ENCODE measurements at places on chromosomes 2 and 18.

GRCh38 chr2:177538323-177538722 is 145.8 kb downstream of the AGPS start:
- no peak for DNase-seq

- no peak for DNase-seq
Observed at GRCh38 chr18:8174771-8175170, 434.5 kb upstream of the RAB12 start.

- DNase-seq: no peak
Observed at GRCh38 chr2:144052083-144052482, 467.8 kb downstream of the ZEB2 start.

DNA sequence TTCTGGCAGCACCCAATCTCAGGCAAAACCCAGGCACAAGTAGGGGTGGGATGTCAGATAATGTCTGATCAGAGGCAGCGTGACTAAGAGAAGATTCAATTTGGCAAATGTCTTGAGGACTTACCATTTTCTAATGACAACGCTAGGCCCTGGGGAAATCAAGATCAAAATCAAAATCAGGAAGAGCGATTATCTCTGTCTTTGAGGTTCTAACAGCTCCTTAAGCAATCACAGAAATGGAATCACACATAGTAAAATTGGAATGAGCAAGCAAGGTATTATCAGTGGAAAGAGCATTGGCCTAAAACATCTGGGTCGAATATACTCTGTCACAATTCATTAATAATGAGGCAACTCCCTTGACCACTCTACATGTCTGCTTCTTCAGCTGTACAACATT is 8.6 kb upstream of the SERPINB2 start:
- no peak for DNase-seq

DNA sequence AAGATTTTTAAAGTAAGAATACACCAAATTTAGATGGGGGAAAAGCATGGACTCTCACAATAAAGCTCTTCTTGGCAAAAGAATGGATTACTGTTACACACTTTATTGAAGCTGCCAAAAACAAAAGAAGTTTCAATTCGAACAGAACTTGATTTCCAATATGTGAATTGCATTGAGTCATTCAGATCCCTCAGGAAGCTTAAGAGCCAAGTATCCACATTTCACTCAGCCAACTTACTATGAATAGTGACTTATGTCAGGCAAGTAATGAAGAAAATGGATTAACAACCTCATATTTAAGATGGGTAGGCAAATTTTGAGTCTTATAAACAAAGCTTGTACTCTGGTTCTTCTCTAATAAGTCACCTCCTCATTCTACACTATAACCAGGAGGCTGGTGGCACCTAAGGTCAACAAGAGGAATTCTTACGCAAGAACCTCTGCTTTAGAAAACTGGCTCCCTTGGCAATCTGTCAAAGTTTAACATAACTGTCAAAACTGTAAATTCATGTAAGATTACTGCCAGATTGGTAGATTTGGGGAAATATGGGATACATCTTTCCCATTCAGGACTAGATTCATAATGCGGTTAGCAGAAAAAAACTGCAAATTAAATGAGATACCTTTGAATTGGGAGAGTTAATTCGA is 6.0 kb downstream of the HADHA start:
- DNase-seq: no peak

GRCh38 chr2:34547340-34547739 is 948.2 kb upstream of the FAM98A start:
- DNase-seq: no peak

DNA sequence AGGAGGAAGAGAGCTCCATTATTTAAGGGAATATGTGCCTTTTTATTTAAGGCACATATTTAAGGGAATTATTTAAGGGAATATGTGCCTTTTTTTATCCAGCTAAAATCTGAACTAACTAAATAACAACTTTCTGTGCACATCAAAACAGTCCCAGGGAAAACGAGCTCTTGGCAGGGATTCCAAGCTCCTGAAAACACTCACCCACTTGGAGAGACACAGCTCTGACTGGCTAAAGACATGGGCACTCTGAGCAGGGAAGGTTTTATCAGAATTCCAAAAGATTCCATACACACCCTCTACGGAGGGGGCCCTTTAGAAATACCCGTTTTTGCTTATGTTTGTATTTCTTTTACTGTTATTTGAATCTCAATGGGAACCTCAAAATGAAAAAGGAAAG is 181.0 kb downstream of the ZNF516 start:
- DNase-seq: no peak

GRCh38 chr18:25561918-25562317 is 210.0 kb upstream of the ZNF521 start:
- DNase-seq: peak; percentile 32

- no peak for DNase-seq
Observed at GRCh38 chr2:227344231-227344630, 19.2 kb downstream of the MFF start.

DNA sequence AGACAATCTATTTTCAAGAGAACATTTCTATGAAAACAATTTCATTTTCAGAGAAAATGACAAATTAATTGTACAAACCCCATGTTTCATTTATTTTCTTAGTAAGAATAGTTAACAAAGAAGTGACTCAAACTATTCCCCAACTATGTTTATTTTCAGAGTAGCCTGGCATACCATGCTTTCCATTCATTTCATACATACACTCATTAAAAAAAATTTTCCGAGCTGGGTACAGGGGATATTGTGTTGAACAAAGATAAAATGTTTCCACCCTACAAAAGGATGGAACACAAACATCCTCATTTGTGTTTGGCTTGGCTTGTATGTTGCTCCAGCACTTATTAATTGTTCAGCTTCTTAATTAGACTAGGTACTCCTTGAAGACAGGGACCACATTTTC is 331.4 kb downstream of the EXOC6B start:
- no peak for DNase-seq

DNA sequence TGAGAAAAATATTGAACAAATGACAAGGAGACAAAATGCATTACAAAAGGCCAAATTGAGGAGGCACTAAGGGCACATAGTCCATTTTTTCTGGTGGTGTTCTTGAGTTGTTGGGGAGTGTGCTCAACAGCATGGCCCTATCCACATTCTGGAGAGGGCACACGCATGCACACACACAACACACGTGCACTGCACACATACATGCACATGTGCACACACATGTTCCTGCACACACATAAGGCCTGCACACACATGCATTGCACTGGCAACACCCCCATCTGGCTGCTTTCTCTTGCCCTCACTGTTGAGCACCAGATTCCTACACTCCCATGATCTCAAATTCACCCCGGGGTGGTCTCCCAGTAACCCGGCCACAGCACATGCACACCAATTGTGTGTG is 659.2 kb upstream of the RAB6C start:
- DNase-seq: no peak

DNA sequence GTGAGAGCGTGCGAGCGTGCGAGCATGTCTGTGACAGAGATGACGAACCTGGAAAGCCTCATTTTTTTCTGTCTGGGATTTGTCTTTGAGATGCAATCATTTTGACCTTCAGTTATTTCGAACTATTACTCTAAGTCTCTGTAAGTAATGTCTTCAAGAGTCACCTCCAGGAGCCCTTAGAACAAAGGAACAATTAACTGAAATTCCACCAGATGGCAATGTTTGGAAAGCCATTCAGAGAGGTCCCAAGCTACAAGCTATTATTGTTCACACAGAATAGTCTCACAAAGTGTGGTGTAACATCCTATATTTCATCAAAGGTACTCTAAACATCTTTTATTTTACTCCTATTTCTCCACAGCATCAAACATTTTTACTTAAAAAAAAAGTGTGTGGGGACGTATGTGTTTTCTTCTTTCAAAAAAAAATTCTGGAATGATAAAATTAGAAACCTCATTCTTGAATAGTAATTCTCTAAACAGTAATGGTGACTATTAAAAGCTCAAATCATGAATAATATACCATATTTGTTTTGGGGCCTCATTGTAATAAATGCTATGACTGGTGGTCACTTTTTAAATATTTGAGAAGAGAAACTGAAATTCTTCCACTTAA is 35.1 kb upstream of the MAPRE2 start:
- peak; percentile 64 for DNase-seq

DNA sequence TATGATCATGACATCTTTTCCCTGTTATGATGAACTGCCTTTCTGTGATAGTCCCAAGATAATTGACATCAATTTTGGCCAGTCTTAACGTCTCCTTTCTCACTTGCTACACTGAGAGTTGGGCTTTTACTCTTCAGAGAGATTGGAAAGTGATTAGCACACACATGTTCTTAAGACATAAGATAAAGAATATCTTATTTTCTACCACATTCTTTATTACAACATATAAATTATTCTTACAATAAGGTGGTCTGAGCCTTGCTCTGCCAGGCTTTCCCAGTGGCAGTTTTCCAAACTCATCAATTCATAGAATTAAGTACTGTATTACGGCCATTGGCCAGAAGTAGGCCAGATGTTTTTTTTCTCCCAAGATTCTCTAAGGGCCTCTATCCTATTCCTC is 5.7 kb upstream of the DSC3 start:
- DNase-seq: no peak
